D721Med (cell line): ENCODE measurements at places on chromosomes 1 and 21.

DNA sequence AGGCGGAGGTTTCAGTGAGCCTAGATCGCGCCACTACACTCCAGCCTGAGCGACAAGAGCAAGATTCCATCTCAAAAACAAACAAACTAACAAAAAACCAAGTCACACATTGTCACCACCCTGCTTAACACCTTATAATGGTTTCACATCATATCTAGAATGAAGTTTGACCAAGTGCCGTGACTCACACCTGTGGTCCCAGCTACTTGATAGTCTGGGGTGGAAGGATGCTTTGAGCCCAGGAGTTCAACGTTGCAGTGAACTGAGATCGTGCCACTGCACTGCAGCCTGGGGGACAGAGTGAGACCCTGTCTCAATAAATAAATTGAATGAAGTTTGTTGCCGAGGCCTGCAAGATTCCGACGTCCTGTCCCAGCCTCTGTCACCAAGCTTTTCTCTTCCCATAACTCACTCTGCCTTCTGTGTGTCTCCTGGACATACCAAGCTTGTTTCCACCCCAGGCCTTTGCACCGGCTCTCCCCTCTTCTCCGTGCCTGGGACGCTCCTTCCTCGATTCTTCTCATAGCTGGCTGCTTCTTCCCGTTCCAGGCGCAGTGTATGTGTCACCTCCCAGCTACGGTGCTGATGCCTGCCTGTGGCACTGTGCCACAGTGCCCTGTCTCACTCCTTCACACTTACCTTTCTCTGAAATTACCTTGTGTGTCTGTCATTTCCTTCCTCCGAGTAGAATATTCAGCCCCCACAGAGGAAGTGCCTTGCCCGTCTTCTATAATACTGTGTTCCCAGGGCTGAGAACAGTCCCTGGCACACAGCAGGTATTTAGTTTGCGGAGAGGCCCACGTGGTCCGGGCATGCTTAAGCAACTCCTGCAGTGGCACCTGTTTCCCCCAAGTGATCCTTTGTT lies 3.8 kb upstream of the SELENON start:
- no peak for DNase-seq

GRCh38 chr1:245591346-245592188 lies 436.8 kb downstream of the KIF26B start:
- DNase-seq = no peak

DNA sequence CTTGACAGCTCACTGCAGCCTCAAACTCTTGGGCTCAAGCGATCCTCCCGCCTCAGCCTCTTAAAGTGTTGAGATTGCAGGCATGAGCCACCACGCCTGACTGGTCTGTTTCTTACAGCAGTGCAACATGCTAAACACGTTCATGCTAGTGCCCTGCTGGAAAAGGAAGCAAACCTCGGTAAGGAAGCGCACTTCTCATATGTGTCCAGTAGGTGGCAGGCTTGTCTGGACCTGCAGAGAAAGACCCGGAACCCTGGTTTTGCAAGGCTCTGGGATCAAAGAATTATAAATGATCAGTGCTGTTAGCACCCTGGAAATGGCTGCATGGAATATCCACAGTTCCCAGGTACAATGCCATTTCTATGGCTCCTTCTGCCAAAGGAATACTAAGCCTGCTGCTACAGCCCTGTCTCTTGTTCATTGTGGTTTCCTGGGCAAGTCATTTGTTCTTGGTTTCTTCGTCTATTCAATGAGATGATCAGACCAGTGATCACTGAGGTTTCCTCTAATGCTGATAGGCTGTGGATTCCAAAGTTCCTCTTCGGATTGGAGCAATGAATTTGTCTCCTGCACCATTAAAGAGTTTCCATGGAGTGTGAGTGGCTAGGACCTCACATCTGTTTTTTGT lies 15.9 kb downstream of the RNU5D-1 start:
- peak; percentile 85 for DNase-seq

GRCh38 chr1:25516686-25517085 lies 26.7 kb upstream of the LDLRAP1 start:
- DNase-seq = no peak

DNA sequence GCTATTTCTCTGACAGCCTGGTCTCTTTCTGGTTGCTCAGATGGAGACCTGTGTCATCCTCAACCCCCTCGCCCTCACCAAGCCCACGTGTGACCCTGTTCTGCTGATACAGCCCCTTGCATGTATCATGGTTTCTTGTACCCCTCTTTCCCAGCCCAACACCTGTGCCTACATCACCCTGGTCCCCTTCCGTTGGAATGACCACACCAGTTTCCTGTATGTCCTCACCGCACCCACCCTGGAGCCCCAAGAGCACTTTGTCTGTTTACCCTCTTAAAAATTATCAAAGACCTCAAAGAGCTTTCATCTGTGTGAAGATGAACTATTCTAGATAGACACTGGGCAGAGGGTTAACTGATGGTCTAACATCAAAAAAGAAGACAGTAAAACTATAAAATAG lies 179.5 kb downstream of the GALNT2 start:
- no peak for DNase-seq

DNA sequence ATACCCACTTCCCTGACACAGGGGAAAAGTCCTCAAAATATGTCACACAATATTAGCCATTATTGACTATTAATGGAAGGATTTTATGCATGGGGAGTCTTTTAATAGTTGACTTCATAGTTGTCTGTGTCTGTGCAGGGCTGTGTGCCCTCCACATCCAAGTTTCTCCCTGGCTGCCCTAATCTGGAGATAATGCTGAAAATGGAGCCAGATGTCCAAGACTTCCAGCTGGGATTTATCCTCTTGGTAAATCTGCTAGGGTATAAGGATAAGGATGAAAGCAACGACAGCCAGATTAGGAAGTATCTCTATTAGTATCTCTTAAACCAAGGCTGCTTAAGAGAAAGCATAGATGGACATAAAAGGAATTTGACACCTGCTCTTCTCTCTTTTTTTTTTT lies 42.1 kb downstream of the CDK18 start:
- DNase-seq = no peak

DNA sequence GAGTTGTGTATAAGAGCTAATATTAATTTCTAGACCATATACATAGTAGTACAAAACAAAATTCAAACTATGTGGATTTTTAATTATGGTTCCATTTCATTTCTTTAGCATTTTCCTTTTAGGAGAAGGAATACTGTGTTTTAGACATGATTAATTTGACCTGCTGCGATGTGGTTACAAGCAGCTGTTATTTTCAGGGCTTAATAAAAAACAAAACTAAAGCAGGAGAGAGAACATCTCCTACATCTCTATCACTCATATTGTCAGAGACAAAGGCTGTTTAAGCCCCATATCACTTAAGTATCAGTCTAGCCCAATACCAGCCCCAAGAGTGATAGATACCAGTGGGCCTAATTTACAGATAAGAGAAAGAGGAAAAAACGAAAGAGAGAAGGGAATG lies 47.6 kb downstream of the ILDR2 start:
- no peak for DNase-seq

DNA sequence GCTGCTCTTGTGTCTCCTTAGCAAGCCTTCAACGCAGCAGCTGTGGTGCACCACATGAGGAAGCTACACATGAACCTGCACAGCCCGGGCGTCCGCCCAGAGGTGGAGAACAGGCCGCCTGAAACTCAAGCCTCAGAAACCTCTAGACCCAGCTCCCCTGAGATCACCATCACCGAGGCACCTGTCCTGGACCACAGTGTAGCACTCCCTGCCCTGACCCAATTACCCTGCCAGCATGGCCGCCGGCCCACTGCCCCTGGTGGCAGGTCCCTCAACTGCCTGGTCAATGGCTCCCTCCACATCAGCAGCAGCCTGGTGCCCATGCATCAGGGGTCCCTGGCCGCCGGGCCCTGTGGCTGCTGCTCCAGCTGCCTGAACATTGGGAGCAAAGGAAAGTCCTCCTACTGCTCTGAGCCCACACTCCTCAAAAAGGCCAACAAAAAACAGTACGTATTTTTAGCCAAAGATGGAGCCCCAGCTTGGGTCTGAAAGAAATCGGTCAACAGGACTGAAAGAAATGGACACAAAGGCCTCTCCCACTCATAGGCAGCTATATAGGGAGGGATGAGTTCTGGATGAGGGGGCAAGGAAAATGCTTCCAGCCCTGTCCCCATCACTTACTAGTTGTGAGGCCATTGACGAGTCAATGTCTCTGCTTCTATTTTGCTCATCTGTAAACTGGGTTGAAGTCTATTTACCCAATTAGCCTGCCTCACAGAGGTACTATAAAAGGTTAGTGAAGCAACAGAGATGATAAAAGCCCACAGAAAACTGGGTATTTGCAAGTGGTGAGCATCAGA lies 28.5 kb downstream of the CAMK1G start:
- no peak for DNase-seq

DNA sequence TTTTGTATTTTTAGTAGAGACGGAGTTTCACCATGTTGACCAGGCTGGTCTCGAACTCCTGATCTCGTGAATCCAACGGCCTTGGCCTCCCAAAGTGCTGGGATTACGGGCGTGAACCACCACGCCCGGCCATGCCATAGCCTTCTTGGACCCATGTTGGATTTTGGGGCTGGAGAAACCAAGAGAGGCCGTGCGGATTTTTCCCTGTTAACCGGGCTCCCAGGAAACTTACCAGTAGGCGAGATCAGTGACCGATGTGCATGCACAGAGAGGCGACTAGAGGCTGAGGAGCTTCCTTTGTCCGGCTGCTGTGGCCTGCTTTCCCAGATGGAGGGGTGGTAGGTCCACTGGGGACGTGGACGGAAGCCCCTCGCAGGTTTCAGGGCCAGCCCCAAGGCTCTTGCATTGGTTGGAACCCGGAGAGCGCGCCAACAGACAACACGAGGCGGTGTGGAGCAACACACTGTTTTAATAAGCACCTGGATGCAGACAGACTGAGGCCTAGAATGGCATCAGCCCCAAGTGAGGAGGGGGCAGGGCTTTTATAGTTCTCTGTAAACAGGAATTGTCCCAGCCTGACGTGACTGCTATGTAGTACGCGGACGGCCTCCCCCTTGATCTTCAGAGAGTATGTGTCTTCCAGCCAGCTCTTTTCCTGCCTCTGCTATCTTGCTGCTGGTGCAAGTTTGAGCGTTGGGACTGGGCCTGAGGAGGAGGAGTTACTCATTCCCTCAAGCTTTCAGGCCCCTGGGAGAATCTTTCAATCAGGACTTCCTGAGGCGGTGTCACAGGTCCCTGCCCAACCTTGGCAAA lies at the start of gene ERVH48-1:
TSS of gene ERVH48-1 (minus strand) at position 517 of the 813 bp plus-strand sequence. CDS start 6,624 bp downstream, outside the sequence.
- no peak for DNase-seq

GRCh38 chr21:45410865-45411809 lies 6.2 kb downstream of the COL18A1 start:
- no peak for DNase-seq

DNA sequence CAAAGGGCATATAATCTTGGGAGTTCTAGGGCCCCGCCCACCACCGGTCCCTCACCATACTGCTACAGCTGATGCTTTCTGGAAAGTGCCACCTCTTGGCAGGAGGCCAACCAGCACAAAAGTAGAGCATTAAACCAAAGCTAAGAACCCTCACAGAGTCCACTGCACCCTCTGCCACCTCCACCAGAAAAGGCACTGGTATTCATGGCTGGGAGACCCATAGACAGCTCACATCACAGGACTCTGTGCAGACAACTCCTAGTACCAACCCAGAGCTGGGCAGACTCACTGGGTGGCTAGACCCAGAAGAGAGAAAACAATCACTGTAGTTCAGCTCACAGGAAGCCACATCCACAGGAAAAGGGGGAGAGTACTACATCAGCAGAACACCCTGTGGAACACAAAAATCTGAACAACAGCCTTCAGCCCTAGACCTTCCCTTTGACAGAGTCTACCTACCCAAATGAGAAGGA lies 10.8 kb downstream of the THEM4 start:
- no peak for DNase-seq

GRCh38 chr1:17699581-17699980 lies 55.6 kb upstream of the ACTL8 start:
- DNase-seq = no peak

GRCh38 chr1:218636548-218636947 lies 291.4 kb downstream of the TGFB2 start:
- DNase-seq = no peak

- no peak for DNase-seq
Observed at GRCh38 chr21:22885079-22885478, 1886.9 kb downstream of the NCAM2 start.
